ENCODE measurements at places on chromosomes 5 and 9.

DNA sequence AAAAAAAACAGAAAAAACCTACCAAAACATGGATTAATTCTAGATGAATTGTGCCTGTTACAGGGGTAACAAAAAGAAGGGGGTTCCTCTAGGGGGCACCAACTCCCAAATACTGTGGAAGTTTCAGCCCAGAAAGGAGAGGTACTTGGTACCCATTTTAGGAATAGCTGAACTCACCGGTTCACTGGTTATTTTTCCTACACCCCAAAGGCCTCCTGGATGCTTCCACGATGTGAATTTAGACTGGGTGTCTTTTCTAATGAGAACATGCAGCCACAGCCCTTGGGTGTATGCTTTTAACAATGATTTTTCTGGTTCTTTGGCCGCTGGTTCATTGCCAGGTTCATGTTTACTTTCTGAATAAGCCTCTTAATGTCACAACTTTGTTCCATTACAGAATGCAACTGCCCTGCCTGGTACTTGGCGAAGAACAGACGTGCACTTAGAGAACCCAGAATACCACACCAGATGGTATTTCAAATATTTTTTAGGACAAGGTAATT lies 46.7 kb downstream of the GARNL3 start:
- DNase-seq: peak; percentile 60

GRCh38 chr9:88936132-88936531 lies 55.1 kb upstream of the S1PR3 start:
- DNase-seq: no peak

- DNase-seq: no peak
Measured at GRCh38 chr5:58330781-58331180, 129.1 kb downstream of the PLK2 start.

- no peak for DNase-seq
Measured at GRCh38 chr9:13960011-13960765, 353.8 kb downstream of the NFIB start.

DNA sequence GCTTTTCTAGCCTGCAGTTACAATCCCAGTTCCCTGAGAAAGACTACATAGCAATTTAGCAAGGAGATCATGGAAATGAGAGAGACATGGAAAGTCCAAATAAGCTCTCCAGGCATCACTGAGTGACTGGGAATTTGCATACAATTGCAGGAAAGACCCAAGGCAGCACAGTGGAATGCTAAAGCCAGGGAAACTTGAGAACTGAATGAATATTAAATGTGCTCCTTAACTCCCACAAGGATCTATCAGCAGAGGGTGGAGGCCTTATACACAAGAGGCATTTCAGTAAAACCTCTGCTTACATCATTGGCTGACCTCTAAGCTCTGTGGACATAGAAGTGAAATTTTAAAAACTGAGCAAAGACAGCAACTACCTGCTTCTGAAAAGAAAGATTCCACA lies 355.6 kb upstream of the DAB2 start:
- DNase-seq: no peak

DNA sequence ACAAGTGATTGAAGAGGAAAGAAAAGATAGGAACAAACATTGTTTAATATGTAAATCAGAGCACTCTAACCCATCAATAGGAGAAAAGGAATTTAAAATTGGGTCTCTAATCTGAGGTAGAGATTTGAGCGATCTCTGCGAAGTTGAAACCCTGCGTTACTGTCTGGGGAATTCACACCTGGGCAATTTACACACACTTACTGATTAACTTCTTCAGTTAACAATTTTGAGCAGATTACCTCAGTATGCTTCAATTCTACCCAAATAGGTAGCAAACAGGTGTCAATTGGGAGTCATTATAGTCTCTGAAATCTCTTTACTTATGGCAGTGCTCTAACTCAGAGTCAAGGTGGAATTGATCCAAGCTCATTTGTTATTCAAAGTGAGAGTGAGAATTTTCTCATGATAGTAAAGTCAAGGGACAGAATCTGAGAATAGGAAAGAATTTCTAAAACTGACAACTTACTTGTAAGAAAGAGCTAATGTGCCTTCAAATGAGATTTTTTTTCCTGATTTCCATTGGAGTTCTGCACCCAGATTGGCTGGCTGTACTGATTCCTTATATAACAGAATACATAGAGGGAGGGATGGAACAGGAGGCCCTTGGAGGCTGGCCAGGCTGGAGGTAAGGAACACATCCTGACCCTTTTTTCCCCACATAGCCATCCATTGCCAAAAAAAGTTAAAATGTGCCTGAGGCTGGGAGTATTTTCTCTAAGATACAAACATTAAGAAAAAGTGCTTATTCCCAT lies 27.1 kb upstream of the IFNA14 start:
- no peak for DNase-seq

DNA sequence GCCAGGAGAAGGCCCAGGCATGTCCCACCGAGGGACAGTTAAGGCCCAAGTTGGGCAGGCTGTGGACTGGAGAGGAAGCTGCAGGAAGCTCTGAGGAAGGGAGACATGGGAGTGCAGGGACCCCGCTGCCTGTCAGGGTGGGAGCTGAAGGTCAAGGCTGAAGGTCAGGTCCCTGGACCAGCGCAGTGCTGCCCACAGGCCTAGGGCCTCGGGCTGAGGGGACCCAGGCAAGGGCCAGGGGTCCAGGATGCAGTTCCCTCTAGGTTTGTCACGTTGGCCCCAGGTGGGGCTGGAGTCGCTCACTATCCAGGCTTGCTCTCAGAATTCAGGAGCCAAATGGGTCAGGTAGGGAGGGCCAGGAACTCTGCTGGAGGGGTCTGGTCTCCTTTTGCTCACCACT lies 76.7 kb upstream of the STXBP1 start:
- no peak for DNase-seq

DNA sequence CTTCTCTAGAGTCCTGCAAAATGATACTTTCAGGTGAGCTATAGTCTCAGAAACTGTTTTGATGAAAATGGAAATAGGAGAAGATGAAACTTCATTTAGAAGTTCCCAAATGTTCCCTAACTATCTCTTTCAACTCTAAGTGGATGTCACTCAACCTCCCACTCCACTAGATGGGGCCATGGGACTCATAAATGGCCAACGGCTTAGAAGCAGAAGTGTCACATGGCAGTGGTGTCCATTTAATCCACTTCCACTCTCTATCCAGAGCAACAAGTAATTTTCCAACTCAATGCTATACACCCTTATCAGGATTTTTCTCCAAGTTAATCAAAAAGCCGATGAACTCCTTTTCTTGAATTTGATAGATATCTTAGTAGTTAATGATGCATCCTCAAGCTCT lies 295.7 kb downstream of the EDIL3 start:
- DNase-seq: no peak

DNA sequence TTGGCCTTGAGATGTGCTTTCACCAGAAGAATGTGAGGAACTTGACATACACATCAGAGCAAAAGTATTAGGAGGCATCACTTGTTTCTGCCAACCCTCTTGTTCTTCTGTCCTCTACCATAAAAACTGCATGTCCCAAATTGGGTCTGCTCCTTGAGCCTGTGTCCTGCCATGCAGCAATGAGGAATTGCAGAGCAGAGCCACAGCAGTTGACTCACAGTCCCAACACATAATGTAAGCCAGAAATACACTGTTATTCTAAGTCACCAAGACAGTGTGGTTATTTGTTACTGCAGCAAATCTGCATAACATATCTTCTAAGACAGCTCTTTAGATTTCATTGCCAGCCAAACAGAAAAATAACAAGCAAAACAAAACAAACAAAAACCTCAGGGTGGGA lies 598.2 kb downstream of the PRELID2 start:
- DNase-seq: no peak

- peak; percentile 52 for DNase-seq
Measured at GRCh38 chr5:173581408-173582215, 34.8 kb downstream of the BOD1 start.

GRCh38 chr5:86986837-86987236 lies 280.8 kb upstream of the RASA1 start:
- no peak for DNase-seq

DNA sequence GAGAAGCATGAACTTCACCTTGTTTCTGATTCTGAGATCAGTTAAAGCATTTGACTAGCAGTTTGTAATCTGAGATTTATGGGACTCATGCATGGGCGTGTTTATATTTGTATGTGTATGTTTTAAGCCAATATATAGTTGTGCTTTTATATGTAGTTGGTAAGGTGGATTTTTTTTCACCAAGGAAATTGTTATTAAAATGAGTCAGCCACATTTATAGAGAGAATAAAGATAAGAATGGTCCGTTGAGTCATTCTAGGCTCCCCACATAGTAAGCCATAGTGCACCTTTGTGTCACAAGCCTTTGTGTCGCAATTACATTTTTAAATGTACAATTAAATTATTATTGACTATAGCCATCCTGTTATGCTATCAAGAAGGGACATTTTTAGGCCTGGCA lies 89.0 kb downstream of the NLN start:
- DNase-seq: no peak

- no peak for DNase-seq
Measured at GRCh38 chr5:90294604-90295003, 115.0 kb downstream of the CETN3 start.

DNA sequence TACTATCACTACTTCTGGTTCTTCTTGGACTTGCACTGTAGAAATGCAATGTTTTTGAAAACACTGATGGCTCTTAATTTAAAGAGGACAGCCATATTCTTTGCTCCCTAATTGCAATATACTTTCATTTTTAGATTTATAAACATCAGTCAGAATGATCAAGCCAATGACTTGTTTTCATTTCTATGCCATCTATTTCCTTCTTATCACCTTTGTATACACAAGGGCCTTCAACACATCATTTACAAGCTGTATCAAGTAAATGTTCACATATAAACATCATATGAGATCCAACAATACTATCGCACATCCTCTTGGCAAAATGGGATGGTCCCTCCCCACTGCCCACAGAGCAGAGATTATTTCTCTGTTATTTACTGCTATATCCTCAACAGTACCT lies 24.9 kb downstream of the AUH start:
- DNase-seq: no peak

- DNase-seq: no peak
Measured at GRCh38 chr5:168528521-168529373, at the start of gene FBLL1. FBLL1 (plus strand) TSS chr5:168529305; CDS start chr5:168529505, 200 bp downstream.

DNA sequence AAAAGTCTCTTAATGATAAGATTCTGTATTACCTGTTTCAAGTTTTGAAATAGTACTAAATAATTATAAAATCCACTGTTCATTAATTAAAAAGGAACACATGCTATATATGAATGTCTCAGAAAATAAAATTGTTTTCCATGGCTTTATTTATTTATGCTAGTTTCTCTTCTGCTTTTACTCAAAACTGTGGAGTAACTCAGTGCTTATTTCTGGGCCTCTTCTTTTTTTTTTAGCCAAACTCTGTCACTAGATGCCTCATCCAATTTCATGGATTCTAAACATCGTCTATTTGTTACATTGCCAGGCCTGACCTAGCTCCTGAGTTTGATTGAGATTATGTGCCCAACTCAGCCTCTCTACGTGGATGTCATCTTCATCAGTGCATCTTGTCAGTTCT lies 1509.7 kb downstream of the MAT2B start:
- DNase-seq: no peak

GRCh38 chr5:78753093-78753531 lies 104.5 kb upstream of the LHFPL2 start:
- DNase-seq: no peak

DNA sequence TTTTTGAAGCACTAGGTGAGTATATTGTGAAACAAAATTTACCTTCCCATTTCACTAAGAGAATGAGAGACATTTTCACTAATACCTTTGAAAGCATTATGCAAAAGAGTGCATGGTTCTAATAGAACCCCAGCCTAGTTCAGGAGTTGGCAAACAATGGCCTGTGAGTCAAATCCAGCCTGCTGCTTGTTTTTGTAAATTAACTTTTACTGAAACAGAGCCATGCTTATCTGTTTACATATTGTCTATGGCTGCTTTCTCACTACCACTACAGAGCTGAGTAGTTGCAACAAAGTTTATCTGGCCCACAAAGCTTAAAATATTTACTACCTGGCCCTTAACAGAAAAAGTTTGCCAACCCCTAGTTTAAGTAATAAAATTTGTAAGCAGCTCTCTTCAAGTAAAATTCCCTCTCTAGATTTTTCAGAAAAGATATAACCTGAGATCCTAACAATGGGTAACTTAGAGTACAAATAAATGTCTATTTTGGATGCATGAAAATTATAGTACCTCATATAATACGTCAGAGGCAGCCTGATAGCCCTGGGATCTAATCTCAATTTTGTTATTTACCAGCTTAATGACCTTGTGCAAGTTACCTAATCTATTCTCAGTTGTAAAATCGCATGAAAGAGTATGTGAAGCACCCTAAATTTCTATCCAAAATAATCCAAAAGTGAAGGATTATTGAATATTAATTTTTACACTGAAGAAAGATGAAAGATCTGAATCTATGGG lies 50.7 kb upstream of the ARL15 start:
- no peak for DNase-seq

GRCh38 chr9:36484124-36484523 lies 84.1 kb upstream of the RNF38 start:
- no peak for DNase-seq

DNA sequence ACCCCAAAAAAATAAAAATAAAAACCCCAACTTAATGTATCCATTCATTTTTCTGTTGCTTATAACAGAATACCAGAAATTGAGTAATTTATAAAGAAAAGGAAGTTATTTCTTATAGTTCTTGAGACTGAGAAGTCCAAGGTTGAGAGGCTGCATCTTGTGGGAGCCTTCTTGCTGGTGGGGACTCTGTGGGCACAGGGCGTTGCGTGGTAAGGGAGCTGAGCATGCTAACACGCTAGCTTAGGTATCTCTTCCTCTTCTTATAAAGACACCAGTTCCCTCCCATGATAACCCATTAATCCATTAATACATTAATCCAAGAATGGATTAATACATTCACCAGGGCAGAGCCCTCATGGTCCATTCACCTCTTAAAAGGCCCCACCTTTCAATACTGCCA lies 150.9 kb downstream of the ZSWIM6 start:
- no peak for DNase-seq

DNA sequence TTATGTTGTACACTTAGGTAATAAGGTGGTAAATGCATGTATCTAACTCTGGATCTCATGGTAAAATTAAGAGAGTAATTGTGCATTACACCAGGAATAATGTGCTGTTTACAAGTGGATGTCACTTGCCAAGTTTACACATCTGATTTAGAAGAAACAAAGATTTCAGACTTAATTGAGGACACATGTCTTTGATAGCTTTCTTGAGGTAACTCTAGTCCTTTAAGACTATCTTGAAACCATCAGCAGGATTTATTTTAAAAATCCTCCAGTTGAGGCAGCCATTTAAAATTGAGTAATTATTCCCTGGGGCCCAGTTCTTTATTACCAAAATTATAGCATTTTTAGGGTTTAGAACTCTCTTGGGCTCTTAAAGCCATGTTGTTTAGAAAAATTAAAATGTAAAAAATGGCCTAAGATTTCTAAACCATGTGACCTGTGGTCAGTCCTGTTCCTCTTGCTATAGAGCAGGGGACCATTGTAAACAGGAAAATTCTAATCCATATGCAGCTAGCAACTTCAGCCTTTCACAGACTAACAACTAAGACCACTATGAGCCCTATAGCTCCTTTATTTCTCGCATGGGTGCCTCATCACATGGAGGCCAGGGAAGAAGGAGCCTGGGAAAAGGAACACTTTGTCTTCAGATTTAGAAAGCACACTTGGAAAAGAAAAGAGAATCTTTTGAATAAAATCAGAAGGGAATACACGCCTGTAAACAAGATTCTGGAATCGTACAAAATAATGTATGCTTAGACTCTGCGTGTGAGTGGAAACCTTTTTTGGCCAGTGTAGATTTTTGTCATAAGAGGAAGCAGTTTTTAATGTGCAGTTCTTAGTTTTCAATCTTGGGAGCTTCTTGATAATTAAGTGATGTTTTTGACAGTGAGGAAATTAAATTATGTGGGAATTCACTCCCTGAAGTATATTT lies 71.2 kb downstream of the ZSWIM6 start:
- no peak for DNase-seq

GRCh38 chr9:70262366-70262765 lies 3.6 kb downstream of the SMC5 start:
- no peak for DNase-seq

- no peak for DNase-seq
Measured at GRCh38 chr9:4263591-4263990, 36.3 kb downstream of the GLIS3 start.
